Bronchus fibroblast of lung (primary cell): ENCODE measurements at places on chromosomes 11 and 22. TPM values are rescaled to one million over a fixed set of nuclear protein-coding genes. Genes with fewer than 3 reads are reported as not detected.

Gene CD3G
- not detected in 2 replicates for total RNA-seq

Gene IZUMO1R
- total RNA-seq, result not detected in 2 replicates

Gene SNX32
- total RNA-seq, result 0.15 and 0.67 TPM in 2 replicates

Gene P2RY2
- under 0.01 and 0.17 TPM in 2 replicates for total RNA-seq

Gene ZNRF3
- 5.5 TPM in 2 replicates for total RNA-seq

Gene PRG3
- not detected in 2 replicates for total RNA-seq

Gene CD3E
- not detected in 2 replicates for total RNA-seq
